ENCODE measurements at places on chromosomes 2 and 18. TPM values are rescaled to one million over a fixed set of nuclear protein-coding genes. Genes with fewer than 3 reads are reported as not detected.
A peak's percentile ranks its signal among the peaks of the same experiment; 100 is the strongest.

Gene SERPINB7
- polyA plus RNA-seq, result 23.1 TPM

Gene SCYGR4
- polyA plus RNA-seq, result not detected

- DNase-seq, result no peak
Measured at GRCh38 chr2:241730671-241731293, 3.6 kb upstream of the D2HGDH start.

DNA sequence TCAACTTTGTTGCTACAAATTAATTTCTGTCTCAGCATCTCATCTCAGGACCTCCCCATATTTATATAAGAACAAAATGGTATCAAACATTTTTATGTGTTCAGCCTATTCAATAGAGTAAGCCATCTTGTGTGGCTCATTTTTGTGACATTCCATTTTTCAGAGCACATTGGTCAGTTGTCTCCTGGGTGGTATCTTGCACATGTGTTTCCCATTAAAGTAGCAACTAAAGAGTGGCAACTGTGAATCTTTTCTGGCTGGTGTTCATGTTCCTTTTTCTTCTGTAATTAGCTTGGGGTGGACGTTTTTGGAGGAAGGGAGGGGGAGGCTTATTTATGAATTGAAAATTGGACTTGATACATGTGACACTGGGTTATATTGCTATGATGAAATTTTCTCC, 45.4 kb upstream of the EFEMP1 start:
- DNase-seq, result no peak

DNA sequence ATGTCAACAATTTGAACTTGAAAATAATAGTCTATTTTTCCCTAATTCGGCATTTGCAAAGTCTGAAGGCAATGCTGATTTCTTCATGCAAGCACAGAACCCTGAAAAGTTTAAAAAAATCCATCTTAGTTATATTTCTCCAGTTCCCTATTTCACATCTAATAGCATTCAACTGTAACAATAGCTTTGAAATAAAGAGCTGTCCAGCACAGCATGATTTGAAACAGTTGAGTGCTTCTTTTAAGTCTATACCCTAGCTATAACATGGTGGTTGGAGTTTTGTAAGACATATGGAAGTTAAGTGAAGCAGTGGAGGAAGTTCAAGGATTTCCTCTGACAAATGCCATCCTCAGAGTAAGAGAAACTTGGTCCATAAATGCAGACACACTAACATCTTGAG, 691.9 kb downstream of the ERBB4 start:
- DNase-seq, result no peak

- DNase-seq, result peak; percentile 67
Measured at GRCh38 chr2:196601430-196602306, 37.8 kb upstream of the CCDC150 start.

DNA sequence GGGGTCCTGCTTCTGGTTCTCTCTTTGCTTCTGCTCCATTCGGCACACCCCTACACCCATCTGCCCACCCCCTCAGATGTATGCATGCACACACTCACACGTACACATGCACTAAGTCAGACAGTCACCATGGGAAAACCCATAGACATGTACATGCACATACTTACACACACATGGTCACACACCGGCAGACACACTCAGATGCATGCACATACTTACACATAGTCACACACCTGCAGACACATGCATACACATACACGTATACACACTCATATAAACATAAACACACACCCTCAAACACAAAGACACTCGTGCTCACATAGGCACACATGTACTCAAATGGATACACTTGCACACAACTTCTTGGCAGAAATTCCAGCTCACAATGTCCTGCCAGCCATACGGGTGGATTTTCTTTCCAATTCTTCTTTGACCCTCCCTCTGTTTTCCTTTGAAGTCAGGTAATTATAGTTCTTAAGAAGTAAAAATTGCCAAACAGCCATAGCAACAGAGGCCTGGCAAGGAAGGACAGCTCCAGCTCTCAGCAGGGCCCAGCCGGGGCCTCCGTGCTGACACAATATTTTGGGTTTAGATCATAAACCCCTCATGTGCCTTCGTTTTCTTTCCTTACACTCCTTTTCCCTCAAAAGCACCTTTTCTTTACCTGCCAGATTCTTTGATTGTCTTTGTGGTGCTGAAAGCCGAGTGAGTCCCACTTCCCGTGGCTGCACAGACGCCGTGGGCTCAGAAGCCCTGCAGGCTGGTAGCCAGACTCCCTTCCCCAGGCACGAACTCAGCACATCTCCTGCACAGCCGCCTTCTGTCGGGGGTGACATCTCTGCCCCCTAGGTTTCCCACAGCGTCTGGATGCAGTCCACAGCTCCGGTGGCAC, 195.7 kb downstream of the ARL4C start:
- DNase-seq, result no peak

- DNase-seq, result no peak
Measured at GRCh38 chr18:76412010-76412817, 82.8 kb downstream of the ZNF516 start.

Gene RAPGEF4
- 0.63 TPM for polyA plus RNA-seq

DNA sequence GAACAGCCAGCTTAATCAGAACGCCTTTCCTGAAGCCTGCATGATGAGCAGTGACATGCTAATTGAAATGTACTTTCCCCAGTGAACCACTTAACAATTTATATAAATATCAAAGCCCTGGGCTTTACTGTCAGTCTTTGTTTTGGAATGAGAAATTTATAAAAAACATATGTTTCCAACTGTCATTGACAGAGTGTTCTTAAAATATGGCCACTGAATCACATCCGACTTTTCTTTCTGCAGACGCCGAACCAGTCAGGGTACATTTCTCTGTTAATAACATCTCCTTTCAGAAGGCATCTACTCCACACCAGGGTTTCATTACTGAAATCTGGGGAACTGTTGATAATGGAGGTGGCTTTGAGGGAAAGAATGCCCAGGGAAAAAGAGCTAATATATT, 343.7 kb downstream of the INSIG2 start:
- DNase-seq, result no peak

DNA sequence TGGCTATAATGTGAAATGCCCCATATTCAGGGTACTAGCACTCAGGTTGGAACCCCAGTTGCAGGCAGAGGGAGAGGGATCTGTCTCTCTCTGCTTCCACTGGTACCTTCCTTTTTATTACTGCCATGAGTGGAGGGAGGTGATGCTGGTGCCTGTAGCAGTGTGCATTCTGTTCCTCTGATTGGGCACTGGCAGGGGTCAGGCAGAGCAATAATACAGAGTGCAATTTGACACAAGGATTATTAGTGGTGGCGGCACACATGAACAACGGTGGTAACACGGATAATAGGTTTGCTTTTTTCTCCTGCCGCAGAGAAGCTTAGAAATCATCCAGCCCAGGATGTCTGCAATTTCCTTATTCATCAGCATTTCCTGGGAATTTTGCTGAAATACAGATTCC, 525.7 kb downstream of the SLC4A3 start:
- DNase-seq, result no peak

GRCh38 chr2:239302083-239302807, 98.6 kb downstream of the HDAC4 start:
- no peak for DNase-seq

Measured in AG04450 (cell line).